ENCODE measurements at places on chromosomes 1 and 21.

- no peak for DNase-seq
Measured at GRCh38 chr21:38766987-38767722, 38.6 kb upstream of the ETS2 start.

DNA sequence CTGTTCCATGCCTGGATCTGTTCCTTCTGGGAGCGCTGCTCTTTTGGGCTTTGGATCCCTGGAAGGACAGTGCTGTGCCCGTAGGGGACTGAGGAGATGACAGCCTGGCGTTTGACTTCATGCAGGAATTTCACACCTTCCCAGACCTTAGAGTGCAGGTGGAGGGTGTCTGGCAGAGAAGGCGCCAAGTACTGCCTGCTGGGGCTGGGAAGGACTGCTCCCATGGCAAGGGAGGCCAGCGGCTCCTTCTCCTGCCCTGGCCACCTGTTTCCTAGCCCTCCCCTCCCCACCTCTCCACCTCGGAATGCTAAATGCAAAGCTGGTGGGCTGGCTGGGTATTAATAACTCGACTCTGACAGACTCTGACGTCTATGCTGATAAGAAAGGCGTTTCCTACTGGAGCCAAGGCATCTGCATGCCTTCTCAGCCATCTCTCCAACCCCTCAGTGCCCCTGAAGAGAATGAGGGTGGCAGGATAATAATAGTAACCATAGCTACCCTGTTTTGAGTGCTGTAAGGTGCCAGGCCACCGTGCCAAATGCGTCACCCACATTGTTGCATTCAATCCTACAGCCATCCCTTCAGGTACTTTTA, 17.5 kb upstream of the PDIK1L start:
- no peak for DNase-seq

- no peak for DNase-seq
Measured at GRCh38 chr1:195430826-195431225, 1177.4 kb downstream of the KCNT2 start.

DNA sequence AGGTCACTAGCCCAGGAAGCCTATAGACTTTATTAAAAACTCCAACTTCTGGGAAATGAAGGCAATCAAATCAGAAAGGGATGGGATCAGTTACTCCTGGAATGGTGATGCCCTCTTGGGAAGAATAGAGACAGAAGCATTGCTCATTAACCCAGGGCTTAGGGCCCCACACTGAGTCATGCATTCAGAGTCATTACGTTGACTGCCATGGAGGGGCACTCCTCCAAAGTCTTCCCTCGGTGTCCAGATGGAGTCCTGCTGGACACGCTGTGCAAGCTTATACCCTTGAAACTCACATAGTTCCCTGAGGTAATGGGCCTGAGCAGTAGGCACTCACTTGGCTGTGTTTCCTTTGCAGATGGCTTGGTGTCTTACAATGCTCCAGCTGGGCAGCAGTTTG, 35.2 kb upstream of the HSD17B7 start:
- DNase-seq, result no peak

- no peak for DNase-seq
Measured at GRCh38 chr1:11266268-11267074, 4.1 kb upstream of the MTOR start.

GRCh38 chr1:148308832-148309458, 156.9 kb upstream of the NBPF11 start:
- no peak for DNase-seq

DNA sequence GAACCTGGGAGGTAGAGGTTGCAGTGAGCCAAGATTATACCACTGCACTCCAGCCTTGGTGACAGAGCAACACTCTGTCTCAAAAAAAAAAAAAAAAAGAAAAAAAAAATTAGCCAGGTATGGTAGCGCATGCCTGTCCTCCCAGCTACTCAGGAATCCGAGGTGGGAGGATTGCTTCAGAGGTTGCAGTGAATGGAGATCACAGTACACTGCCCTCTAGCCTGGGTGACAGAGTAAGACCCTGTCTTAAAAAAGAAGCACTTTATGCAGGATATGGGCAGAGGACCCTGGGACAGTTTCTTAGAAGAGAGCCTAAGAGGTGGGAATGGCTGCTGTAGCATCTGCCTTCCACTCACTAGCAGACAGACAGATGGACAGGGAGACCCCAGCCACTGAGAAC, 23.0 kb downstream of the IQGAP3 start:
- DNase-seq, result no peak

- DNase-seq, result no peak
Measured at GRCh38 chr1:151613282-151613780, 1.5 kb downstream of the SNX27 start.

DNA sequence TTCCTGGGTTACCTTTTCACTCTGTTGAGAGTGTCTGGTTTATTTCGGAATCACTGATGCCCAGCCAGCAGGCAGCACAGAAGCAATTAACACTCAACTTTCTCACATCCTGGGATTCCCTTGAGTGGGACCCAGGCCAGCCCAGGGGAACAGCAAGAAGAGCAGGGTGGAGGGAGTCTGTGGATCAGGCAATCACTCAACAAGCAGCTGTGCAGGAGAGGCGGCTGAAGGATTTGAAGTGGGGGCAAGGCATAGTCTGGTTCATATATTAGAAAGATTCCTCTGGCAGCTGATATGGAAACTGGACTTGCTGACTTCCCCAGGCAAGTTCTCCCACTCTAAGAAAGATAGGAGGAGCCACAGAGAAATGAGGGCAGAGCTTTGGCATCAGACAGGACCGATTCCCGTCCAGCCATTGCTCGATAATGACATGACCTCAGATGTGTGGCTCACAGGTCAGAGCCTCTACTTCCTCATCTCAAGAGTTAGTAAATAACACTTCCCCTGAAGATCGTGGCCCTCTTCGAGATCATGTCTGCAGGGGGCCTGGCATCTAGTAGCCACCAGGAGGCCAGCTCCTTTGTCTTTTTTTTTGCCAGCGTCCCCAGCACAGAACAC, 12.4 kb downstream of the EPHA8 start:
- DNase-seq, result no peak

DNA sequence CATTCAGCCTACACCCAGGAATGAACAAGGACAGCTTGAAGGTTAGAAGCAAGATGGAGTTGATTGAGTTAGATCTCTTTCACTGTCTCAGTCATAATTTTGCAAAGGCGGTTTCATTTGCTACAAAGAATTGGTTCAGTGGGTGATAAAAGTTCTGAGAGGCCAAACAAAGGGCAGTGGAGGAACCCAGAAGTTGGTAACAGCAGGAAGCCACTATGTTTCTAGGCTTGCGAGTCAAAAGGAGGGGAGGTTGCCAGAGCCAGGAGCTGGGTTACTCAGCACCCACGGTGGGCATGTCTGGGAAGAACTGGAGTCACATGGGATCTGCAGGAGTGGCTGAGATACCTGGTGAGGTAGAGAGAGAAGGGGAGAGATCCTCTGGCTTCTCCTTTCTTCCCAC, 64.2 kb upstream of the MRPS6 start:
- DNase-seq, result no peak

DNA sequence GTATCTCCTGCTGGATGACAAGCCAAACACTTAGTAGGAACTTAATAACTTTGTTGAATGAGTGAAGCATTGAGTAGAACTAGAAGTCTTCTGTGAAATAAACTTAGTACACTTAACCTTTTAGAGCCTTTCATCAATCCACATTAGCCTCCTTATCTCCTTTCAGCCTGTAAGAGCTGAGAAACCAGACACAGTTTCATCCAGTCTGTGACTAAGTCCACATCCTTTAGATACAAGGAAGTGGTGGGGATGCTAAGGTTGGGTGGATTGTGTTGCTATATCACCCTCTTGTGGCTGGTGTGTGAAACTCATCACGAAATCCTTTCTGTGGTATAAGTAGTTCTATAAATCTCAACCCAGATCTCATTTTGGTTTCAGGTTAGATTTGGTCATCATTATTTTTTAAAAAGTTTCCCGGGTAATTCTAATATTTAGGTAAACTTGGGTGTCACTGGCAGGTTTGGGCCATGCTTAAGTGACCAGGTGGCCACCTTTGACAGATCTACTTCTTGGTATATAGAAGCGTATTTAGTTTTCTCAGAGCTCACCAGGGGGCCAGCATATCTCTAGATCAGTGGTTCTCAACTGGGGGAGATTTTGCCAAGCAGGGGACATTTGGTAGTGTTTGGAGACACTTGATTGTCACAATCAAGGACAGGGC, 27.8 kb upstream of the CD84 start:
- DNase-seq, result peak; percentile 41

DNA sequence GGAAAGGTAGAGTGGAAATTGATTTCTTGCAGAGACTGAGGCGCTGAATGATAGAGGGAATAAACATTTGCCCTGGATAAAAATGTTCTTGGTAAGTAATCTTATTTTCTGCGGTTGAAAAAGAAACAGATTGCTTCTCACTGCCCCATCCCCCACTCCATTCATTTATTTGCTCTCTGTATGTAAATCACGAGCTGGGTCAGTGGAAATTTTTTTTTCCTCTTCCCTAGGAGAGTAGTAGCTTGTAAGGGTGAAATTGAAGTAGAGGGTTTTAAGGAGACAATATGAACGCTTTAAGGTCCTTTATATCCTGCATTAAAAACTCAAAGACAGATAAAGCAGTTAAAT, 1.4 kb upstream of the BRINP3 start:
- no peak for DNase-seq

DNA sequence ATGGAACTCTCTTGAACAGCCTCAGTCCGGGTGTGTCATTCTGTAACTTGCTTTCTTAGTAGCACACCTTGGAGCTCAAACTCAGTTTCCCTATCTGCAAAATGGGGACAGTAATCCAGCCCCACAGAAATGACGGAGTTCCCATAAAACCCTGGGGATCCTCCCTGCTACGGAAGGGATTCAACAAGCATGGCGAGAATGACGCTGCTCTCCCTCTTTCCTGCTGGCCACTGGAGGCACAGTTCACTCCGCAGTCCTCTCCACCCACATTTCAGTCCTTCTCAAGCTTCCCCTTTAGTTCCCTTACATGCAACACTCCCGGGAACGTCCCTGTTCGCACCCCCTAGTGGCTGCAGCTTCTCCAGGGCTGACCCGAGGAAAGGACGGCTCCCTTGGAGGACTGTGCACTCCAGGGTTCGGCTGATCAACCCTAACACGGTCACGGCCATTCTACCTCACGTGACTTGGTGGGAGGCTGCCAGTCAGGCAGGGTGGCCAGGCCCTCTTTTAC, 20.6 kb downstream of the RUNX3 start:
- DNase-seq, result peak; percentile 7

DNA sequence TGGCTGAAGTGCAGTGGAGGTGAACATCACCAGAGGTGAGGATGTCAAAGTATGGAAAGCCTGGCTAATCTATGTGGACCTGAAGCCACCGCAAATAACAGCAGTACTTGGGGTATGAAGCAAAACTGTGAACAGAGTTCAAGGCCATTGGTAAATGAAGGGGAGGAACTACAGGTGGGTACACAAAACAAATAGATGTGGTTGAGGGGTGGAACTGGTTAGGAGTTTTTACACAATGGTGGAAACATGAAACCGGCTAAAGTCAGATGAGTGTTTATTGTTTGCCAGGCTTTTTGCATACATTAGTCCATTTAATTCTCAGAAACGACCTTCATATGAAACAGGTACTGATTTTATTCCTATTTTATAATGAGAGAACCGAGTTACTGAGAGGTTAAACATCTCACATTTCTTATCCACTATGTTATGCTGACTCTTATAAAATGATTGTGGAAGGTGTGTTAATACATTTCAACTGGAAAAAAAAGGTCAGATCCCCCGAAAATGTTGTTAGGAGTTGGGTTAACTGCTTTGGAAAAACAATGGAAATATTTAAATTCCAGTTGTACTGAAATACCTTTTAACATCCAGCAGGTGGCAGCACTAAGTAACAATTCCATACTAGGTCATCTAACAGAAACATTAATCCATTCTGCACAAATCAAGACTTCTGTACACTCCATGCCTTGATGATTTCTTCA, 44.3 kb upstream of the GTF2B start:
- DNase-seq, result peak; percentile 8

DNA sequence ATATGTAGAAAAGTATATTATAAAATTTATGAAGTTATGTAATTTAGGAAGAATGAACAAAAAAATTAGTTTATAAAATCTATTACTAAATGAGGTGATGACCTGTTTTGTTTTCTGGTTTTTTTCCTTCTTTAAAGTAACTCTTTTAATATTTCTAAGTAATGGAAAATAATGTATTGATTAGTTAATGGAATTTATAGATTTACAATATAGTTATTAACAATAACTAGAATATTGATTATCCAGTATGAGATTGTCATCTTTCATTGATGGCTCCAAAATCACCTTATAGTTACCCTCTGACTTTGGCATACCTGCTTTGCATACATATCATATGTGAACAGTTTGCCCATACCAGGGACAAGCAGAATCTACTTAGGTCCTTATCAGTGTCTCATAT, 23.4 kb downstream of the CAMSAP2 start:
- no peak for DNase-seq

- no peak for DNase-seq
Measured at GRCh38 chr1:23529146-23530086, 1.6 kb downstream of the E2F2 start.

DNA sequence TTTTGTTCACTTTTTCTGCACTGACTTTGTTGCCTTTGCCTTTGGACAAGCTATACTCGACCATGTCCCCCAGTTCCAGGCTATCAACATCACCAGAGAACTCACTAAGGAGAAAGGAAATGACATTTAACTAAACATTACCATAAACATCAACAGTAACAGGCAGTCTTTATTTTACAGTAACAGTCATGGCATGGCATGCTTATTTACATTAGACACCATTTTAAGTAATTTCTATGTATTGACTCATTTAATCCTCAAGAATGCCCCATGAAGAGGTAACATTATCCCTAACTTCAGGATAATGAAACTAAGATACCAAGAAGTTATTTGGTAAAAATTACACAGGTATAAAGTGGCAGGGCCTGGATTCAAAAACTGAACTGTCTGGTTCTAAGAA, 8.7 kb upstream of the NRAS start:
- no peak for DNase-seq

GRCh38 chr1:41672173-41672572, 187.7 kb upstream of the EDN2 start:
- DNase-seq, result peak; percentile 62

Measured in AG04450 (cell line).